ENCODE measurements at places on chromosomes 5 and 9. TPM values are rescaled to one million over a fixed set of nuclear protein-coding genes. Genes with fewer than 3 reads are reported as not detected.

The PRUNE2 gene
- 0.57 TPM for total RNA-seq

The LTC4S gene
- total RNA-seq = 5.7 TPM

The SPATA31D4 gene
- not detected for total RNA-seq

The GRXCR2 gene
- not detected for total RNA-seq

The SLC6A7 gene
- not detected for total RNA-seq

The DIPK1B gene
- total RNA-seq = not detected

The NTRK2 gene
- total RNA-seq = not detected

GRCh38 chr5:172867761-172868435 is 33.8 kb downstream of the ERGIC1 start:
- DNase-seq = no peak

- DNase-seq = no peak
These were observed 492.7 kb downstream of the RASEF start for GRCh38 chr9:82570226-82570625.

DNA sequence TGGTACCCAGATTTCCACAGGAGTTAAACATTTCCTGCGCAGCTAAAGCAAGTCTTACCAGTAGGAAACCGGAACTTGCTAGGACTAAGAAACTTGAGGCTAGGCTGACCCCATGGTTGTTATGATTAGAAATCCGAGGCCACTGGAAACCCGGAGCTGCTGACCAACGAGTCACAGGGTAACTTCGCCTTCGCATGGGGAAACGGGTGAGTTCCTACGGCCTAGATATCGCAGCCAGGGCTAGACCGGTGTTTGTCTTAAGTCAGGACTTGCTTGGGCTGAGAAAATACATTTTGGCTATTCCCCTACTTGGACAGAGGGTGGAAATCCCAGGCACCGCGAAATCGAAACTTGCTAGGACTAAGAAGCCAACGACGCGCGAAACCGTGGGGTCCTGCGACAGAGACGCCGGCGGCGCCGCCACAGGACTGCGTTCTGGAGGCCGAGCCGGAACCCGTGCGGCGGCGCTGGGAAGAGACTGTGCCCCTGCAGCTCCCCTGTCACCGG is 1.6 kb upstream of the ANXA2R start:
- DNase-seq = no peak

DNA sequence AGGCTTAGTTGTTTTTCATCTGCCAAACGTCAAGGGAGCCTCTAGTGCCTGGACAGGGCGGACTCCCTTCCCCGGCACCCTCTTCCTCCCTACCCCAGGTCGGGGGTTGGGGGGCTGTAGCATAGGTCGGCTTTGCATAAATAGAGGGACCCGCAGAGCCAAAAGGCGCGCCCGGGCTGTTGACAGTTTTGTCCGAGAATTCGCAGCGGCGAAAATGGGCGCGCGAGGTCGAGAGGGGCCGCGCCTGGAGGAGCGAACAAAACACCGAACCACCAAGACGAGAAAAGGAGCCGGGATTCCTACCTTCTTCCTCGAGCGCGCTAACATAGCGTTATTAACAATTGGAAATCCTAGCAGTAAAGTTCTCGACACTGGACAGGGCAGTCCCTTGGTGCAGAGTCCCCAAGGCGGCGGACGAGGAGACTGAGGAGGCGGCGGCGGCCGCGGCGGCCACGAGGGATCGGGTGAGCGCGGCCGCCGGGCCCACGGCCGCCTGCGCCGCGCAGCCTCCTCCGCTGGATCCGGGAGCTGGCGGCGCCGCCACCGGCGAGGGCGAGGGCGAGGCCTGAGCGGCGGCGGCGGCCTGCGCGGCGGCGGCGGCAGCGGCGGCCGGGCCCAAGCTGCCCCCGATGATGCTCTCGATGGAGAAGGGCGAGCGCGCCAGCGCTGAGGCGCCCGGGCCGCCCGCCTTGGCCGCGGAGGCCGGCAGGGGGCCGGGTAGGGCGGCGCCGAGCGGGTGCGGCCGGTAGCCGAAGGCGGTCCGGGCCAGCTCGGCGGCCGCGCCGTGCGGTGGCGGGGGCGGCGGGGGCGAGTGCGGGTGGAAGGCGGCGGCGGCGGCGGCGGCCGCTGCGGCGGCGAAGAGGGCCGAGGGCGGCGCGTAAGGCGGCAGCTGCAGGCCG is 1.7 kb downstream of the FOXD1 start:
- peak; percentile 41 for DNase-seq

DNA sequence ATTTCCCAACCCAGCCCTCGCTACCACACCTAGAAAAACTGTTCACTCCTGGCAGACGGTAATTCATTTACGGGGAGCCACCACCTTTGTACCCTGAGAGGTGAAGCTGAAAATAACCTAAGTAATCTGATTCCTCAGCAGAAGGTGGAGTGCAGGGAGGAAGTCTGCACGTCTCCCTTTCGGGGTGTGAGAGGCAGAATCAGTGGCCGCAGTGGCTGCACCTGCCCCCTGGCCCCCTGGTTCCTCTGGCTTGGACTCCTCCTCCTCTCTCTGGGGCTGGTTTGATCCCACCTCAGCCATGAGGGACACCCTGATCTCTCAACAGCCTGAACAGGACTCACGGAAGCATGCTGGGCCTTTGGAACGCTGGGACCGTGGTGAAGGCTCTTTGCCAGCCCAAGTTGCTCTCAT is 10.5 kb downstream of the TMEM174 start:
- DNase-seq = no peak

GRCh38 chr9:35538361-35539234 is 48.7 kb downstream of the RUSC2 start:
- no peak for DNase-seq

DNA sequence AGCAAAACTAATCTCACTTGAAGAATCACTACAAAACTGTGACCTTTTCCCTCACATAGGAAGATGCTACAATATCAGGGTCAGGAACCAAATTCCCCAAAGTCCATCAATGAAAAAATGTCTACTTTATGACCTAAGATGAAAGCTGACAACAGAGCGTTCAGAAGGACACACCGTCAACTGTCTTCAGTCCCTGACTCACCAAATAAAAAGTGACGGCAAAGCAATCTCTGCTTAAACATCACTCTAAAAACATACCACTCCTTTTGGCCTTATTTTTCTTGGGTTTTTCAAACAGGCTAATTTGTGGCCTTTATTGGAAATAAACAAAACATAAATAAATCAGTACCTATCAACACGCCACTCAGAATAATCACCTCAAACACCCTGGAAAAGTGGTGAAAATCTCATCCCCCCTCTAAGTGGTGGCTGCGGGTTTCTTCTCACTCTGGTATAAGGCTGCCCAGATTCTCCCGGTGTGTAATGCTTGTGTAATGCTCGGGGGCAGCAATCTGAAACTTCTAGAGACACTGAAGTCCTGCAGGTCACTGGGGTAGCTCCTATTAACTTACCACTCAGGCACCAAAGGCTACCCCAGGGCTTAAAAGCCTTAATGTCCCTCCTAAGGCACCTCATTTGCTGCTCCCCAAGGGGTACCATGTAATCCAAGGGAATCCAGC is 29.5 kb downstream of the SEMA4D start:
- DNase-seq = peak; percentile 26

DNA sequence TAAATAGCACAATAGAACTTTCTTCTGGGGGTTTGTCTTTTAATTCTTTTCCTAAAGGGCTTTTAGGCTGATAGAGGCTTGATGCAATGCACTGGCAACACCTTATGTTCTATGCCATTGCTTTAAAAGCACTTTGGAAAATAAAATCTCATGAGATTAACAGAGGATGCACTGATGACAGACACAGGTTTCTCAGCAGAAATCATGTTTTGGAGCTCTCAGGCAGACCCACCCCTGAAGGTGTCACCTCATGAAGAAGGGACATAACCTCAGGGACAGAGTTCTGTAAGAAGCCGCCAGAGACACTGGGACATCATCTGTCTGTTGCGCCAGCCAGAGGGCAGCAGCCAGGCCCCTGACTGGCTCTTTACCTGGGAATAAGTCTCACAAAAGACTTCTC is 27.7 kb downstream of the SLC22A5 start:
- DNase-seq = no peak

DNA sequence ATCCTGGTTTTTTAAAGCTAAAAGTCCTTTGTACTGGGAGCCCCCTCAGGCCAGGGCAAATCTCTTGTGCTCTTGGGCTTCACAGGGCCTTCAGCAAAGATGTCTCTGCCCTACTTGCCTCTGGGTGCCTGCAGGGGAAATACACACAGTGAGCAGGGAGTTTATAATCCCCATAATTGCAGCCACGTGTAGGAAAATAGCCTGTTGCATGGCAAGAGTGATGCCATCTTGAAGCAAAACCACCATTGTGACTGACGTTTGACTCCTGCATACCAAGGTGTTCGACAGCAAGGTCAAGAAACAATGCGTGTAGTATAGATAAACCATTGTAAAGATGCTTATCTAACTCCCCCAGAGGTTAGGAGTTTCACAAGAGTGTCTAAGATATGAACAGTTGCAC is 11.4 kb upstream of the IL3 start:
- no peak for DNase-seq

- DNase-seq = no peak
These were observed 671.8 kb upstream of the SEMA6A start for GRCh38 chr5:117246424-117246823.

DNA sequence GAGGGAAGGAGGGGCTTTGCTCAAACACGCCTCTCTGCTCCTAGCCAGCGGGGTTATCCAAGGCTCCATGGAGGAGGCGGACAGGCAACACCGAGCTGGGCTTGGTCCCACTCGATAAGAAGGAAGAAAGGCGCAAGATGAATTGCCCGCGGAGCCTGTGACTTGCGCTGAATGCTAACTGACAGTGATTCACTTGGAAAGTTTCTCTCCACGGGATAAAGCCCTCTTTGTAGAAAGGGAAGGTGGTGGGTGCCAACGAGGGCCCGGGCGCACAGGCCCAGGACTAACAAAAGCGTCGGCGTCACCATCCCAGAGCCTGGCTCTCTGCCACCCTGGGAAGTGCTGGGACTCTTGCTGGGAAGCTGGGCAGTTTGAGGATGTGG is 76.0 kb downstream of the VAV2 start:
- DNase-seq = no peak

- no peak for DNase-seq
These were observed 537 bp downstream of the C8G start for GRCh38 chr9:136945333-136946227.

DNA sequence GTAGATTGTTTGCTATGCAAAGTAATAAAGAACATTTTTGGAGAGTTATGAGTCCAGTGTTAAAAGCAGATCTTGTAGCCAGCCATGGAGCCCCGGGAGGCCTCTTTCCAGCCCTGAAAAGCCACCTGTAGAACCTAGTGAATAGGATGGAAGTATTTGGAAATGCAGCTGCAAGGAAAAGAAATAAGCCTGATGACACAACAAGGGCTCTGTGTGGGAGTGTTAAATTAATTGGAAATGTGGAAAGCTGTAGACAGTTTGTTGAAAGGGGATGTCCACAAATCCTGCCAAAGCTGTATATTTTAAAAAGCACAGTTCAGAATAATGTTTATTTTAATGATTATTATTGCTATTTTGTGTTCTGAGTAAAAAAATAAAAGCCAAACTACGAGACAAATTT is 152.5 kb upstream of the GHR start:
- no peak for DNase-seq

GRCh38 chr5:143318833-143319232 is 84.7 kb downstream of the NR3C1 start:
- no peak for DNase-seq

DNA sequence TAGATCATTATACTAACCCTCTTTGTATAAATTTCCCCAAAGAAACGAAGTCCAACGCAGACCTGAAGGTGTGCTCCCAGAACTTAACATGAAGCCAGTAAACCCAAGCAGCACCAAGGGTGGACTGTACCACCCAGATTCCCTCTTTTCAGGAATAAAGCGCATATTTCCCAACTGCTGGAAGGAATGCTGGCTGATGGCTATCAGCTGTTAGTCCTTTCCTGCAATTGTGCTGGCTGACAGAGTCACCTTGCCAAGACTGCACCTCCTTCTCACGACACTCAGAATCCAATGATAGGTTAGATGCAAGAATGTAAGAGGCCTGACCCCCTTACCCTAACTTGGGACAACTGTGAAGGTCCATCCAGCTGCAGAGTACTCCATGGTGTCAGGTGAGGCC is 93.9 kb downstream of the MAPKAP1 start:
- DNase-seq = no peak

DNA sequence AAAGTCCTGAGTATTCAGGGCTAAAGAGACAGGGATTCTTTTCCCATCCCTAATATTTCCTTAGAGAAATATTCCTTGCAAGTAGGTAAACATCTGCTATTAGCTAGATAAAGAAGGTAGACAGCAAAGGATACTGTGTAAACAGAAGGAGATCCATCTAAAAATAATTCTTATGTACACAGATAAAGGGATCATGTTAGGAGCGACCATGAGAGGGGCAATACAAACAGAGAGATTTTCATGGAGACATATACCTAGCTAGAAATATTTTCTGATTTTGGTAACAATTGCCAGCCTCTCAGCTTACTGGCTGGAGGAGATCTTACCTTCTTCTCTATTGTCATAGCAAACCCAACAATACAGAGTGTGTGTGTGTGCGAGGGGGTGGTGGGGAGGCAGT is 184.6 kb upstream of the DMAC1 start:
- no peak for DNase-seq

DNA sequence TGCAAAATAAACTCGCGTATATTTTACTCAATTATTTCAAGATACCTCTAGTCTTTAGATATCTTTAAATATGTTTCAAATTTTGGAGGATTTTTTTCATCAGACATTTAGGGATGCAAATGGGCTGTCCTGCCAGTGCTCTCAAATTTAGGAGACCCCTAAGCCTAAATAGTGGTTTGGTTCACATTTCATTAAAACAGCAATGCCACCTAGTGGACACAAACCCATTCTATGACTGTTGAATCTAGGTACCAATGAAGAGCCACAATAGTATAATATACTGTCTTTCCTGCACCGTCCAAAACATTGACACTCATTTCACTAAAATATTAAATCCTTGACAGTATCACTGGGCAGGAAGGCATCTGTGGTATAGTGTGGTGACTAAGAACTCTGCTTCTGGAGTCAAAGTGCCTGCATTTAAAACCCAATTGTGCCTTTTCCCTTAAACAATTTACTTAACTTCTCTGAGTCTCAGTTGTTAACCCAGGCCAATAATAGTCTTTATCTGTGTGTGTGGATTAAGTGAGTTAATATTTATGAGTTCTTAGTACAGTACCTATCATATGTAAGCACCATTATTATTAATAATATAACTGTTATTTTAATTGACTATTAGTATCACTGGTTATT is 148.0 kb downstream of the RORB start:
- no peak for DNase-seq

GRCh38 chr9:93677048-93677571 is 100.7 kb downstream of the PHF2 start:
- DNase-seq = peak; percentile 17

- peak; percentile 6 for DNase-seq
These were observed 13.9 kb upstream of the LPCAT1 start for GRCh38 chr5:1537603-1538154.

- DNase-seq = no peak
These were observed 67.4 kb downstream of the CTSL start for GRCh38 chr9:87793292-87793691.
